ENCODE measurements at places on chromosomes 5 and 9.

DNA sequence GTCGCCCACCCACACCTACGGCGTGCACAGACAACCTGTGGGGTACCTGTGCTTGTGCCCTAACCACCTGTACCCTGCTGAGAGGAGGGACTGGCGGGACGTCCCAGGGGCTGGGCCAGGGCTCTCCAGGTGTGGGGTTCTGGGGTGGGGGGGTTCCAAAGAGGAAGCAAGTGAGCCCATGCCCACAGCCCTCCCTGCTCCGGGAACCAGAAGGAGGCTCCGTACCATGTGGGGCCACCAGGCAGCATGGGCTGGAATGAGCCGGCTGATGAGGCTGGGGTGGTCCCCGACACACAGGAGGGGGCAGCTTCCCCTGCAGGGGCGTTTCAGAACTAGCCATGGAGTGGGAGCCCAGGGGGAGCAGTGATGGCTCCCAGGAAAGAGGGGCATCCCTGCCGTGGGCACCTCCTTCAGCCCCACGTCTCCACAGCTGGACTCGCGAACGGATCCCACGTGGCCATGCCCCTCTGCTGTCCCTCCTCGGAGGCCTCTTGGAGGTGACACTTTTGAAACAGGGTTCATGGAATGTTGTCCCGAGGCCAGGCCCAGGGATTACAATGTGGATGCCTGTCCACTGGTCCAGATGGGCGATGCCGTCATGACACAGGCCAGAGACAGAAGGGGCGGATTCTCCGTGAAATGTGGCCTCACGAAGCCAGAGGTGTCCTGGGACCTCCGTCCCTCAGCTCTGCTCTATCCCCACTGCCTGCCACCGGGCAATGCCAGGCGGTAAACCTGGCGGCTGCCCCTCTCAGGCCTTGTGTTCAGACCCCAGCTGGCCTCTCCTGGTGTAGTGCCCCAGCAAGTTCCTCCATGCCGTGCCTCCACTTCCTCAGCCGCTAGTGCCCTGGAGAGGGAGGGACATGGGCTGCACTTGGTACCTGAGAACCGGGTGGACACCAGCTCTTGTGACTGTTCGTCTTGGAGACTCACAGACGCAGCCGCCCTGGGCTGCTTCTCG is 33.6 kb upstream of the IRX4 start:
- DNase-seq, result no peak

GRCh38 chr5:87136733-87137132 is 130.9 kb upstream of the RASA1 start:
- DNase-seq, result no peak

DNA sequence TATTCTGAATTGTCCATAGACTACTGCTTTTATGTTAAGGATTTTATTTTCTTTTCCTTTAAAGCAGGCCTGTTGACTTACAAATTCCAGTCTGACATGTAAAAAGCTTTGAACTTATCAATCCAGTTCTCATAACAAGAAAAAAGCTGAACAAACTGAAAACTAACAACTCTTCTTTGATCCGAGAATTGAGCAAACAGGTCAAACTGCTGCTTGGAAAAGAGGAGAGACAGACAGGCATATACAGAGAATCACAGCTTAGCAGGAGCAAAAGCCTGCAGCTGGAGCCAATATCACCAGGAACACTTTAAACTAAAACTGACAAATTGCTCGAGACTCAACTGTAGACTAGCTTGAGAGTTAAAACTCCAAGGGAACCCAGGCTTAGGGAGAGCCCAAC is 85.8 kb downstream of the HINT1 start:
- DNase-seq, result no peak

GRCh38 chr5:131276072-131276471 is 12.2 kb downstream of the CDC42SE2 start:
- no peak for DNase-seq

GRCh38 chr9:113634596-113635515 is 171.3 kb downstream of the RGS3 start:
- DNase-seq, result no peak

- DNase-seq, result no peak
Measured at GRCh38 chr5:126464959-126465358, 41.8 kb downstream of the GRAMD2B start.

DNA sequence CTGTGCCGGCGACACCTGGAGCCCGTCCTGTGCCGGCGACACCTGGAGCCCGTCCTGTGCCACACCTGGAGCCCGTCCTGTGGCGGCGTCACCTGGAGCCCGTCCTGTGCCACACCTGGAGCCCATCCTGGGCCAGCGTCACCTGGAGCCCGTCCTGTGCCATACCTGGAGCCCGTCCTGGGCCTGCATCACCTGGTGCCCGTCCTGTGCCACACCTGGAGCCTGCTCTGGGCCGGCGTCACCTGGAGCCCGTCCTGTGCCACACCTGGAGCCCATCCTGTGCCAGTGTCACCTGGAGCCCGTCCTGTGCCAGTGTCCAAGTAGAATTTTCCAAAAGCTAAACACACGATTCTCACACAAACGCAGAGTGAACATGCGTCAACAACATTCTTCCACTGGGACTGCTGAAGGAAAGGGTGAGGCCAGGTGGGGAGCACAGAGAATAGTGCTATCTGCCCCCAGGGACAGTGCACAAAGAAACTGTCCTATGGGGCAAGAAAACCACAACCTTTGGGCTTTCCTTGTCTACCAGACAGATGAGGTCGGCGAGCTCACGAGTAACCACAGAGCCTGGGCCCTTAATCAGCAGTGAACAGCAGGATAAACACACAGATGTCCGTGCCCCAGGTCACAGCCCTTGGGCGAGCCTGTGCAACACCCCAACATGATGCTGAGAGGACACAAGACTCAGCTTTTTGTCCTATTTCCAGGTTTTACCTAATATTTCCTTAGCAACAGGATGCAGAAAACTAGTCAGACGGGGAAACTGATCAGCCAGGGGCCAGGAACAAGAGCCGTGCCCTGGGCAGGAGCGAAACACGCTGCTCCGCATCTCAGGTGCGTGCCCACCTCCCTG is 7.9 kb downstream of the QSOX2 start:
- no peak for DNase-seq

- DNase-seq, result no peak
Measured at GRCh38 chr5:153130296-153130695, 360.2 kb upstream of the GRIA1 start.

GRCh38 chr5:55492449-55492848 is 42.3 kb downstream of the PLPP1 start:
- no peak for DNase-seq

DNA sequence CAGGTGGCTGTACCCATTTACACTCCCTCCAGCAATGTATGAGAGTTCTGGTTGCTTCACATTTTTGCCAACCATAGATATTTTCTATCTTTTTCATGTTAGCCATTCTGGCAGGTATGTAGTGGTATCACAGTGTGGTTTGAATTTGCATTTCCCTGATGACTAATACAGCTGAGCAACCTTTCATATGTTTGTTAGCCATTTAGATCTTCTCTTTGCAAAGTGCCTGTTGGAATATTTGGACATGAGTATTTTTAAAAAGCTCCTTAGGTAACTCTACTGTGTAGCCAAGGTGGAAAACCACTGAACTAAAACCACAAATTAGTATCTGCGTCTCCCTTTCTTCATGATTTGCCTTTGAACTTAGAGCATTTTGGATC is 31.9 kb downstream of the IRF1 start:
- DNase-seq, result peak; percentile 53

DNA sequence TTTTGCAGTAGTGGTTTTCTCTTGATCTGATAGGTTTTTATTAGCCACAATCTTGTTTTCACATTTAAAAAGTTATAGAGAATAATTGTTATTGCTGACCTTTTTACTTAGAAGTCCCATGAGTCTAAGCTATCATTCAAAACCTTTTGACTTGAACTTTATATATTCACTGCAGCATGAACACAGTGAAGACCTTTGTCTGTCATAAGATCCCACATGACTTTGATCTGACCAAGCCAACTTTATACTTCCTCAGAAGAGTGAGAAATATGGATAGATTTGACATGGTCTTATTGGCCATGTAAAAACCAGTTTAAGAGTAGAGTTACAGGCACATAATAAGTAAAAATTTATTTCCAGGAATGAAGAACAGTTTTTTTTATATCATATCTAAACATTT is 34.1 kb downstream of the RAD1 start:
- no peak for DNase-seq
